Hematopoietic multipotent progenitor cell treated with erythropoietin and hydrocortisone succinate and interleukin-3 and kit ligand, for 4 days (in vitro differentiated cells): ENCODE measurements at places on chromosomes 1 and 21.

GRCh38 chr1:50208756-50209155, 100.0 kb downstream of the ELAVL4 start:
- peak; percentile 26 for DNase-seq

GRCh38 chr1:64042331-64043100, 160.9 kb upstream of the UBE2U start:
- no peak for DNase-seq

- DNase-seq: peak; percentile 35
These were observed 60.4 kb upstream of the C1orf53 start for GRCh38 chr1:197841883-197842553.

- DNase-seq: no peak
These were observed 109.4 kb upstream of the GUCA2B start for GRCh38 chr1:42043811-42044210.

DNA sequence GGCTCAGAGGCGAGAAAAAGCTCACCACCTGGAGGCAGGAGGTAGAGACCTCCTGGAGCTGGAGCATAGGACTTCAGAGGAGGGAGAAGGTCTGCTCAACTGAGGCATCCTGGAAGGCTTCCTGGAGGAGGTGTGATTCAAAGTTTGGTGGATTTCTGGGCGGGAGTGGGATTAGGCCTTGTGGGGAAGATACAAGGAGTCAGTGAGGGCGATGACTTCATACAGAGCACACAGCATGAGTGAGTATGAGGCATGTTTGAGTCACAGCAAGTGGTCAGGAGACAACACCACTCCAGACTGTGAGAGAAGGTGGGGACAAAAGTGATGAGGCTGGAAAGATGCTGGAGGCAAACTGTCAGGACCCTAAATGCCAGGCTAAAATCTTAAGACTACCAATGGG, 77.6 kb downstream of the MATN1 start:
- no peak for DNase-seq

DNA sequence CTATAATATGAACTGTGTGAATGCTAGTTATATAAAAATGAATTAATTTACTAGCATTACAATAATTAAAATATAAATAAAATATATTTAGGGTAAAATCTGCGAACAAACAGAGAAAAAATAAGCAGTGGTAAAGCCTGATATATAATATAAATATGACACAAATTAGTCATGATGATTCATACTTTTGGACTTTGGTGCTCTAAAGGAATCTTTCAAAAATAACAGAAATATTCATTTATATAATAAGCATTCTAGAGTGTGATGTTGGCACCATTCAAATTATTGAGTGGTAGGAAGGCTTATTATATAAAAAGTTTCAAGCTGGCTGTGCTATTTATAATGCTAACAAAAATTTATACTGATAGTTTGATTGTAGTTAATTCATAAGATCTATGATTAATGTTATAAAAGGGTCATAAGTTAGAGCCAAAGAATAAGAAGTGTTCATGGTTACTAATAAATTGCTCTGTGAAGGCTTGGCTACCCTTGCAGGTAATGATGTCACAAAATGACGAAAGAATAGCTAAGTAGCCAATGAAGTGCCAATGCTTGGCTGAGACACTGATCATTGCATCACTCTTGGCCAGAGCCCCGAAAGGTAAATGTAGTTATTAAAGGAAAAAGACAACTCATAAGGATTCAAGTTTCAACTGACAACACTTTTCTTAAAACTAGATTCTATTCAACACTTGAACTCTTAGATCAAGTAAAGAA, 108.7 kb downstream of the USH2A start:
- DNase-seq: no peak

DNA sequence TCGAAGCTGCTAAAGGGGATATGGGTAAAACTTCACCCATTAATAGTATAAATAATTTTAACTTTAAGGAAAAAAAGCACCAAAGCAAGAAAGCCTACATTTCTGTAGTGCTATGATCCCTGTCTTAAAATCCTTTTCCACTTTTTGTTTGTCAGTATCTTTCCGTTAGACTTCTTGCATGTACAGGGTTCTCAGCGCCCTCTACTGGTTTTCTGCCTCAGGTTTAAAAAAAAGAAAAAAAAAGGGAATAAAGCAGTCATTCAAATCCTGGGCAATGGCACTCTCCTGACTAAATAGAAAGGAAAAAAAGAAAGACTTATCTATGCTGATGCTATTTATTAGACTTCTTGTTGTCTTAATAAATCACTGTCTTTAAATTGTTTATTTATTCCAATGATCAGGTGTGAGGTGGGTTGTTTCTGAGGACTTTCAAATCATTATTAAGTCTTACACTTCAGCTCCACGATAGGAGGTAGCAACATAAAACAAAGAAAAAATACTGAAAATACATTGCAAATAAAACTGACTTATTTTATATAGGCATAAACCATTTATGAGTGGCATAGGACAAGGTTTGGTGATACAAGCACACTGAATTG, 475.4 kb upstream of the NR5A2 start:
- peak; percentile 88 for DNase-seq

DNA sequence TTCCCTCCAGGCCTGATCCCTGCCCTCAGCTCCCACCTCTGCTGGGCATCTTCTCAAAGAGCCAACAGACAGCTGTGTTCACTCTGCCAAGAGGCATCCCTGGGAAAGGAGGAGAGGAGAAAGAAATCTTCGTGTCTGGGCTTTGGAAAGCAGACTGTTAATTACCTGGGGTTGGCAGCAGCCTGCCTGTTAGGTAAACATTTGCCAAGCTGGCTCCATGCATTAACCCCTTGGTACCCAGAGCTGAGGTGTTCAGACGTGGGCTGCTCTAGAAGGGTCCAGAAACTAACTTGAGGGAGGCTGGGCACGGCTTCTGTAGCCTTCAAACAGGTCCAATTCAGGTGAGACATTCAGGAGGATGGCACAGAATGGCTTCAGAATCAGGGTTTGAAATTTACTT, 8.7 kb upstream of the EXTL1 start:
- DNase-seq: no peak

- DNase-seq: no peak
These were observed 19.9 kb downstream of the BEND5 start for GRCh38 chr1:48756683-48757316.

DNA sequence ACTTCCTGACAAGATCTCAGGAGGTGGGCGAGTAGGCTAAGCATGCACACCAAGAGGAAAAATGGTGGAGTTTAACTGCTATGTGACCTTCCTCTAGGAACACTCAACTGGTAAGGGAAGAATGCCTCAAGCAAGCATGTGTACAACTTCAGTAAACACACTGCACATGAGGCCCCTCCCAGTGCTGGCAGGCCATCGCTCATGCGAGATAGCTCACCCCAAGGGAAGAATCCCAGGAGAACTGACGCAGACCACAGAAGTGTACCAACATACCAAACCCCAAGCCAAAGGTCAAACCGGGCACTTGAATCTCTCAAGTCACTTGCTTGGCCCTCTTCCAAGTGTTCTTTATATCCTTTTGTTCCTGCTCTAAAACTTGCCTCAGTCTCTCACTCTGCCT, 40.5 kb upstream of the GALNT2 start:
- DNase-seq: no peak

DNA sequence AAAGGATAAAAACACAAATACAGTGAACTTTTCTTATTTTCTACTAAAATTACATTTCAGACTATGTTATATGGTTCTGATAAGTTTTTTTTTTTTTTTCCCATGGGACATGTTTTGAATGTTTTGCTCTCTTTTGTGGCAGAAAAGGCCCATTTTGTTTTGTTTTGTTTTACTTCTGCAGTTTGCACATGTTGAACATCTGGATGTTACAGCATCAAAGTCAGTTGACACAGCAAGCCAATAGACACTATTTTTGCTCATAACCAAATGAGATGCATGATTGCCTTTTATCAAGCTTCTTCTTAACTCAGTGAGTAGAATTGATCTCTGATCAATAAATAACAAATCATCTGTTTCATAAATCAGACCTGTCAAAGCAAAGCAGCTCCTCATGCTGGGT, 904.2 kb downstream of the ADGRL2 start:
- DNase-seq: peak; percentile 3

DNA sequence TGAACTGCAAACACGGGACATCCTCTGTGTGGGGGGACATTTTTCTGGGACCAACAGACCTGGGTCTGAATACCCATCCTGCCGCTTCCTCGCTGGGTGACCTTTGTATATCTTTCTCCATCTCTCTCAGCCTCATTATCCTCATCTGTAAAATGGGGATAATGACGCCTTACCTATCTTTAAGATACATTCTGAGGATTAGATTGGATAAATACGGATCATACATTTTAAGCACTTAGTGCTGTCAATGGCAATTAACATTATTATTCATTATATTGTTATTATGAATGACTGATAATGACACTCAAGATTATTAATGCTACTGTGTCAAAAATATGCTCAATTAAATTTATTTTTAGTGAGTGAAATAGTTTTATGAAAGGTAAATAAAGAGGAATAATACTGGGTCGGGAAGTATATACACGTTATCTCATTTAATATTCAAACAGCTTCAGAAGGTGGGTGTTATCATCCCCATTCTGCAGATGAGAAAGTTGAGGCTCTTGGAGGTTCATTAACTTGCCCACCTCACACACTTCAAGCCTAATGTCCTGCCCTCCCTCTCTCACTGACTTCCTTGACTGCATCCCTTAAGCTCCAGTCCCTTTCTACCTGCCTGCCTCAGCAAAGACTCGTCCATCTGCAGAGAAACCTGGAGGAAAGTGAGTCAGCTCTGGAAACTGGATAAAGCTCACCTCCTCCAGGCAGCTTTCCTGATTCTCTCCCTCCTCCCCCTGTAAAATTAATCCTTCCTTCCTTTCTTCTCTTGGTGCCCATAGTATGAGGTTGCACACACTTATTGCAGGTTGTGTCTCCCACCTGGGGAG, 120.7 kb upstream of the JUN start:
- no peak for DNase-seq

DNA sequence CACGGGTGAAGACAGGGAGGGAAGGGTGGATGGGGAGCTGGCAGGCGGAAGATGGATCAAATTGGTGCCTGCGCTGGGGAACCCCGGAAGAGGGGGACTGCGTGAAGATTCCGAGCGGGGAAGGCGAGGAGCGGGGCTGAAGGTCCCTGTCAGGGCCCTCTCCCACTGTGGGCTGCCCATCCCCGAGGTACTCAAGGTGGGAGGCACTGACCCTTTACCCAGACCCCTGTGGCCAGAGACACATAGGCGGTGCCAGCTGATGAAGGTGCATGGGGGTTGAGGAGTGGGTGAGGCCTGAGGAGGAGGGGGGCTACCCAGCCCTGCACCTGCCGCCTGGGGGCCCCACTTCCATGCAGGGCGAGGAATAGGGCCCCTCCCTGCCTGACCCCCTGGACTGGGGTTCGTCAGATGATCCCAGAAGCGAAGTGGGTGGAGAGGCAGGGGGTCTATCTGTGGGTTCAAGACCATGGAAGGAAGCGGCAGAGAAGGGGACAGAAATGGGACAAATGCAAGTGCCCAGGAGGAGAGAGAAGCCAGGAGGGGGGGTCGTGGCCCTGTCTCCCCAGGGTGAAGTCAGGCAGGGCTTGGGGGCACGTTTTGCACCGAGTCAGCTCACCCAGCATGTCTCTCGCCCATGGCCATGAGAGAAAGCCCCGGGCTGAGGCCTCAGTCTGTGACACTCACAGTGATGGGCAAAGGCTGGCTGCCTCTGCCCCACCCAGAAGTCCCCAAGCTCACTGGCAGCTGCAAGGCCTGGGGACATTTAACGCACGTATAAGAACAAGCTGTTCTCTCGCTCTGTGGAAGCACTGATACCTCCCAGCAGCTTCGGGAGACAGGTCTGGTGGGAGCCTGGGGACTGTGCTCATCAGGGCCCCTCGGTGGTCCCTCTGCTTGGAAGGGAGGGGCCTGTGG, 7.0 kb upstream of the MMEL1 start:
- no peak for DNase-seq

DNA sequence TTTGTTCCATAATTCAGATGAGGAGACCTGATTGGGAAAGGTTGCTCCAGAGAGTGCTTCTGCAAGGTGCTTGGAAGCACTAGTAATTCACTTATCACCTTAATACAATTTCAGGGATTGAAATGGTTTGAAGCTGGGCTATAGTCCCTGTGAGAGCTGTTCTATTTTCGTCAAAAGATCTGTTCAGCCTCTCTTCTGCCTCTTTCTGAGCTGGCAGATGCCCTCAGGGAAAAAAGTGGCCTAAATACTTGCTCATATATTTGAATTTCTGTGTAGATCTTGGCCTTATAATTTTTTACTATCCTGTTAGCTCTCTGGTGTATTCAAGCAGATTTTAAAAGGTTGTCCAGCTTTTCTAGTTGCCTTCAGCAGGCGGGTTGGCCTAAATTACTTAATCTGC, 22.3 kb downstream of the C1orf146 start:
- DNase-seq: no peak

DNA sequence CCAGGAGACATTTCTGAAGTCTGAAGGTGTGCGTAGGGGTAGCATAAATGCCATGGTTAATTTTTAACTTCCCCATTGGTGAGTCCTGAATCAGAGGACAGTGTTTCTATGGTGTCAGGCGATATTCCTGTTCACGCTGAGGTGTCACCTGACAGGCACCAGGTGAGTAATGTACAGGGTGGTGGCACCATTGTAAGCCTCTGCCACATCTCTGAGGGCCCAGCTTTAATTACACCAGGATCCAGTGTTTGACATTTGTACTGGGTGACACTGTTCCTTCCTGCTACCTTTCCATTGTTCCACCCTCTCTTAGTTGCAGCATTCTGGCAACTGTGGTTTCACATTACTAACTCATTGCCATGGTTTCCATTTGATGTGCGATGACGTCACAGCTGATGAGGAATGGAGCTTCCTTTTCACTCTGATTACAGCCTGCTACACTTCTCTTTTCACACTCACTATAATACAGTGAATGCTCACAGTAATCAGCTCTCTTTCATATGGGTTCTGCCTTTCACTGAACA, 40.6 kb upstream of the MARK1 start:
- DNase-seq: peak; percentile 12

GRCh38 chr1:26700711-26701110, 4.9 kb downstream of the ARID1A start:
- DNase-seq: no peak

DNA sequence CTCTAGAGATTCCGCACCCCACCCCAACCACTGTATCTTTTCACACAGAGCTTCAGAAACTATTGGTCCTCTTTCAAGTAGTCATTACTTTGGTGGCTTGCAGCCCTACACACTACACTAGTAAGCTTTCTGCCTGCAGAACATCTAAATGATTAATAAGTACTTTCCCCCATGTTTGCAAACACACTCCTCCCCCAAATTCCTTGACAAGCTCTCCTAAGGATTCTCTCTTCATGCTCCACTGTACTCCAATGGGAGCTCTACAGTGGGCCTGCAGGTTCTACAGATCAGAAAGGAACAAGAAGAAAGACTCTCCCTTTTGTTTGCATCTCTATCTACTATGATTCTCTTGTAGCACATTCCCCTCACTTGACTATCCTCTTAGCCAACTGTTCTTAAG, 16.3 kb upstream of the NUF2 start:
- no peak for DNase-seq

DNA sequence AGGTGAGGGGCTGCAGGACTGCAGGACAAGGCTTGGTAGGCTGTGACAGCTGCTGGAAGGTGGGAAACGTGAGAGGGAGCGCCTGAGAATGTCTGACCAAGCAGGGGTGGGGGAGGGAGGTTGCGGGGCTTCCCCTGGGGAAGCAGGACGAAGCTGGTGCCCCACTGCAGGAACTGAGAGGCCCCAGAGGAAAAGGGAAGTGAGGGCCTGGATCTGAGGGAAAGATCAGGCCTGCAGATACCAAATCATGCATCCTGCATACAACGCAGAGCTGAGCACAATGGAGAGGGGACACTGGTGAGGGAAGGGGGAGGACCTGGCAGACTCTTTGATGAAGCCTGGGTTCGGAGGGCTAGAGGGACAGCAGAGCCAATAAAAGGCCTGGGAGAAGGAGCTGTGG, 65.7 kb upstream of the BACE2 start:
- peak; percentile 12 for DNase-seq

GRCh38 chr1:98181036-98181764, 260.4 kb upstream of the DPYD start:
- no peak for DNase-seq

GRCh38 chr1:174276087-174276486, 116.8 kb downstream of the RABGAP1L start:
- DNase-seq: no peak
